ENCODE measurements at places on chromosomes 1 and 21. TPM values are rescaled to one million over a fixed set of nuclear protein-coding genes. Genes with fewer than 3 reads are reported as not detected.
A peak's percentile ranks its signal among the peaks of the same experiment; 100 is the strongest.

GRCh38 chr1:39990428-39990827, 35.5 kb downstream of the MFSD2A start:
- DNase-seq, result no peak

- no peak for DNase-seq
These were observed 61.3 kb downstream of the BCAR3 start for GRCh38 chr1:93620172-93620840.

- DNase-seq, result no peak
These were observed 77.6 kb upstream of the DNAH14 start for GRCh38 chr1:224851848-224852261.

- DNase-seq, result no peak
These were observed 19.3 kb downstream of the SPEN start for GRCh38 chr1:15866721-15867201.

- no peak for DNase-seq
These were observed 387.6 kb downstream of the CAMTA1 start for GRCh38 chr1:7172804-7173203.

DNA sequence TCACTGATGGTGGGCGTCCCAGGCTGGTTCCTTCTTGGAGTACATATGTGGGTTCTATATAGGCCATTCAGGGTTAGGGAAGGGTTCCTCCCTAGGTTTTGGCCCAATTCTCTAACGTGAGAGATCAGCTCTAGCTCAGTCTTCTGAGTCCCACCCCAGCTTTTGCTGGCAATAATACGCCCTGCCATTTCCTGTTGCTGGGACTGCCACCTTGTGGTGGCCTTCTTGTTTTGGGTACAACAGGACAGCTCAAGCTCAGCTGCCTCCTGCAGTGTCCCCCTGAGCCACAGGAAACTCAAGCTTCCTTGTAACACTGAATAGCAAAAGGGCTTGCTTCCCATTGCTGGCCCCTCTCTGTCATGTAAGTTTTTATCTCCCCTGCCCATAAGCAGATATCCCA, 77.8 kb downstream of the BACH1 start:
- DNase-seq, result peak; percentile 71

GRCh38 chr1:151831605-151832004, at the start of gene RORC:
Gene RORC, minus strand, starts transcription at chr1:151831802. Its CDS starts 38 bp downstream, at chr1:151831764.
- DNase-seq, result no peak

- no peak for DNase-seq
These were observed 65.2 kb downstream of the TRIM11 start for GRCh38 chr1:228341450-228341813.

GRCh38 chr1:232226197-232226712, 403.7 kb downstream of the SIPA1L2 start:
- peak; percentile 51 for DNase-seq

LIPI gene
- total RNA-seq, result not detected

SCAMP3 gene
- 84.2 TPM for total RNA-seq

PSRC1 gene
- total RNA-seq, result 40.7 TPM

TRIM63 gene
- not detected for total RNA-seq

LCK gene
- 488 TPM for total RNA-seq

ERICH3 gene
- not detected for total RNA-seq
